Activated CD4-positive, alpha-beta memory T cell treated with anti-CD3 and anti-CD28 coated beads, Interleukin-2, amount 10 ng/mL, durations not matched to agents 7 days and 5 days (primary cell): ENCODE measurements at places on chromosomes 1 and 21. TPM values are rescaled to one million over a fixed set of nuclear protein-coding genes. Genes with fewer than 3 reads are reported as not detected.
A peak's percentile ranks its signal among the peaks of the same experiment; 100 is the strongest.

- DNase-seq = no peak
- H3K36me3 ChIP-seq = peaks cover 16% of the 10 kb centered on the region
- no peak overlapping the region for H3K27ac ChIP-seq
- peaks cover 82% of the 10 kb centered on the region for H3K4me1 ChIP-seq
- H3K27me3 ChIP-seq = peaks cover 5% of the 10 kb centered on the region
- no peak overlapping the region for H3K4me3 ChIP-seq
These were observed 31.7 kb upstream of the BCAR3 start for GRCh38 chr1:93713341-93713740.

Gene ATF3
- total RNA-seq = 21.8 TPM

GRCh38 chr1:109477821-109478220 is 5.9 kb upstream of the ATXN7L2 start:
- peaks cover 40% of the 10 kb centered on the region for H3K27me3 ChIP-seq
- peak; percentile 19 for DNase-seq
- H3K27ac ChIP-seq = no peak overlapping the region
- no peaks in the 10 kb centered on the region for H3K36me3 ChIP-seq
- no peak overlapping the region for H3K4me3 ChIP-seq

- no peak overlapping the region for H3K4me3 ChIP-seq
- DNase-seq = no peak
- no peaks in the 10 kb centered on the region for H3K27me3 ChIP-seq
- no peak overlapping the region for H3K27ac ChIP-seq
- peaks cover 49% of the 10 kb centered on the region for H3K36me3 ChIP-seq
These were observed 63.0 kb downstream of the B3GALNT2 start for GRCh38 chr1:235441159-235441685.

Gene TNFRSF4
- total RNA-seq = 243 TPM

Gene DMBX1
- total RNA-seq = 0.38 TPM

Gene ATP6V1G3
- total RNA-seq = not detected

DNA sequence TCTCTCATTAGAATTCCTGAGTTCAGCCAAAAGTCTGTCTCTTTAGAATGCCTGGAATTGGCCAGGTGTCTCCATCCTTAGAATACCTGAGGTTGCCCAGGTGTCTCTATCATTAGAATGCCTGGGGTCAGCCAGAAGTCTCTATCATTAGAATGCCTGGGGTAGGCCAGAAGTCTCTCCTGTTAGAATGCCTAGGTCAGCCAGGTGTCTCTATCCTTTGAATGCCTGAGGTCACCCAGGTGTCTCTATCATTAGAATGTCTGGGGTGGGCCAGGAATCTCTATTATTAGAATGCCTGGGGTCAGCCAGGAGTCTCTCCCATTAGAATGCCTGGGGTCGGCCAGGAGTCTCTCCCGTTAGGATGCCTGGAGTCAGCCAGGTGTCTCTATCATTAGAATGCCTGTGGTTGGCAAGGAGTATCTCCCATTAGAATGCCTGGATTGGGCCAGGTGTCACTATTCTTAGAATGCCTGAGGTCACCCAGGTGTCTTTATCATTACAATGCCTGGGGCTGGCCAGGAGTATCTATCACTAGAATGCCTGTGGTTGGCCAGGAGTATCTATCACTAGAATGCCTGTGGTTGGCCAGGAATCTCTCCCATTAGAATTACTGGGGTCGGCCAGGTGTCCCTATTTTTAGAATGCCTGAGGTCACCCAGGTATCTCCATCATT is 43.0 kb downstream of the RNF187 start:
- peaks cover 4% of the 10 kb centered on the region for H3K27me3 ChIP-seq
- no peak overlapping the region for H3K27ac ChIP-seq
- H3K4me1 ChIP-seq = peaks cover 2% of the 10 kb centered on the region
- H3K36me3 ChIP-seq = no peaks in the 10 kb centered on the region

GRCh38 chr1:14261395-14261794 is 337.1 kb upstream of the KAZN start:
- H3K27ac ChIP-seq = no peak overlapping the region
- H3K27me3 ChIP-seq = no peaks in the 10 kb centered on the region
- DNase-seq = no peak

Gene GIPC2
- total RNA-seq = 0.10 TPM

Gene KDM5B
- total RNA-seq = 70.3 TPM

- peaks cover 30% of the 10 kb centered on the region for H3K27me3 ChIP-seq
- no peak overlapping the region for H3K27ac ChIP-seq
- H3K36me3 ChIP-seq = no peaks in the 10 kb centered on the region
- H3K4me3 ChIP-seq = no peak overlapping the region
- H3K4me1 ChIP-seq = peaks cover 37% of the 10 kb centered on the region
These were observed 24.2 kb upstream of the EYA3 start for GRCh38 chr1:28112388-28113241.

Gene IQCC
- total RNA-seq = 3.8 TPM

DNA sequence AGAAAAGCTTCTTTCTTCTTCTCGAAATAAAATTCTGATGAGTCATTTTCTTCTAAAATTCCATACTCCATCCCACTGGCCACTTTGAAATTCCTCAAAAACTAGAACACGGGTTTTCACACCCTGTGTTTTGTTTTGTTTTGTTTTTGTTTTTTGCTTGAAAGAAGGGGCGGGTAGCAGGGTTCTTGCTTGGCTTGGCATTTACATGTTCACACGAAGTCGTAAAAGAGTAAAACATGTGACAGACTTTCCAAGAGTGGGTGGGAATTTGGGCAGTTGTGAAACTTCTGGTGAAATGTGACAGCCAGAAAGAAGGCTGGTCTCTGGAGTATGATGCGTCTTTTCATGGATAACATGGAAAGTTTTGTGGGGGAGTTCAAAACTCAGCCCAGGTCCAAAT is 47.1 kb upstream of the FMN2 start:
- DNase-seq = no peak
- H3K27ac ChIP-seq = no peak overlapping the region
- H3K4me3 ChIP-seq = no peak overlapping the region
- H3K27me3 ChIP-seq = no peaks in the 10 kb centered on the region
- H3K4me1 ChIP-seq = no peaks in the 10 kb centered on the region

DNA sequence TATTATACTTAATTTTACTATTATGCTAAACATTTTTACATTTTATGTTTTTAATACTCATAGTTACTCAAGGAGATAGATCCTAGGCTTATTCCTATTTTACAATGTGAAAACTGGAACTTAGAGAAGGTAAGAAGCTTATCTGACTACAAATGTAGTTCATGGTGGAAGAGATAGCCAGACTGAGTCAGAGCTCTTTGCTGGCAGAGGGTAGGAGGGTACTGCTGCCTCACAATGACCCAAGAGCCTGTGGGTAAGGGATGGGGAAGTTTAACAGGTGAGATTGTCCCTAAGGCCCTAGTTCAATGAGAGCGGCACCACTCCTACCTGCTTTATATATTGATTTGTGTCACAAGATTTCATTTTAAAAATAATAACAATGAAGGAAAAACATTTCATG is 34.1 kb upstream of the NEK7 start:
- H3K36me3 ChIP-seq = no peaks in the 10 kb centered on the region
- DNase-seq = no peak
- H3K4me3 ChIP-seq = no peak overlapping the region
- no peak overlapping the region for H3K27ac ChIP-seq
